H1 (cell line): ENCODE measurements at places on chromosomes 1 and 21.

DNA sequence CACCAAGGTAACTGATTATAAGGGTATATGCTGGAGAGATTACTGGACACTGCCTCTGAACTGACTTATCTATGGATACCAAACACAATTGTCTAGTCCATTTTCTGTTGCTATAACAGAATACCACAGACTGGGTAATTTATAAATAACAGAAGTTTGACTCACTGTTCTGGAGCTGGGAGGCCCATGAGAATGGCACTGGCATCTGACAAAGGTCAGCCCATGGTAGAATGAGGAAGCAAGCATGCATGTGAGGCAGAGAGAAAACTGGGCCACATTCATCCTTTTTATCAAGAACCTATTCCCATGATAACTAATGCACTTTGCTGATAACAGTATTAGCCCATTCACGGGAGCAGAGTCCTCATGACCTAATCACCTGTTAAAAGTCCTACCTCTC, 37.4 kb downstream of the FCER1A start:
- H3K27ac ChIP-seq: no peak overlapping the region
- no peaks in the 10 kb centered on the region for H3K4me1 ChIP-seq
- no peak overlapping the region for H3K4me3 ChIP-seq
- H3K36me3 ChIP-seq: no peaks in the 10 kb centered on the region
- no peaks in the 10 kb centered on the region for H3K27me3 ChIP-seq
- DNase-seq: no peak

DNA sequence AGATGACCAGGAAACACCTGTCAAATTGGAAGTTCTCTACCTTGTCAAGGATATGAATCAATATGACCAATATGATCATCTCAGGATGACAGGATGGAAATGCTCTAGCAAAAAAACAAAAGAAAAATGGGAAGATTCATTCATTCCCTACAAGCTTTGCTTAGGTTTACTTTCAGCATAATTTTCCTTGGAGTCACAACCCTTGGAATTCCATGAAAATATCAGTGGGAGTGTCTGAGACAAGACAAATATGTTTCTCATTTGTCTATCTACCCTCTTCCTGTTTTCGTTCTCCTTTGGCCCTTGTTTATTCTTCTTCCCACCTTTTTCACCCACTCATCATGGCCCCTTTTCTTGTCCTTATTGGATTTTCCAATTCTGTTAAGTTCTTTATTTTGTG, 50.6 kb downstream of the COLGALT2 start:
- no peaks in the 10 kb centered on the region for H3K4me1 ChIP-seq
- H3K4me3 ChIP-seq: no peak overlapping the region
- no peak for DNase-seq
- no peaks in the 10 kb centered on the region for H3K27me3 ChIP-seq

GRCh38 chr1:9180111-9180819, 51.4 kb upstream of the GPR157 start:
- no peak overlapping the region for H3K27ac ChIP-seq
- DNase-seq: no peak
- peaks cover 8% of the 10 kb centered on the region for H3K36me3 ChIP-seq
- H3K4me3 ChIP-seq: peak overlapping the region; percentile 82; the same call in 1 of the 2 replicates

GRCh38 chr1:153251988-153252387, 7.5 kb upstream of the LORICRIN start:
- no peak for DNase-seq
- no peaks in the 10 kb centered on the region for H3K36me3 ChIP-seq
- no peaks in the 10 kb centered on the region for H3K27me3 ChIP-seq
- H3K27ac ChIP-seq: no peak overlapping the region

DNA sequence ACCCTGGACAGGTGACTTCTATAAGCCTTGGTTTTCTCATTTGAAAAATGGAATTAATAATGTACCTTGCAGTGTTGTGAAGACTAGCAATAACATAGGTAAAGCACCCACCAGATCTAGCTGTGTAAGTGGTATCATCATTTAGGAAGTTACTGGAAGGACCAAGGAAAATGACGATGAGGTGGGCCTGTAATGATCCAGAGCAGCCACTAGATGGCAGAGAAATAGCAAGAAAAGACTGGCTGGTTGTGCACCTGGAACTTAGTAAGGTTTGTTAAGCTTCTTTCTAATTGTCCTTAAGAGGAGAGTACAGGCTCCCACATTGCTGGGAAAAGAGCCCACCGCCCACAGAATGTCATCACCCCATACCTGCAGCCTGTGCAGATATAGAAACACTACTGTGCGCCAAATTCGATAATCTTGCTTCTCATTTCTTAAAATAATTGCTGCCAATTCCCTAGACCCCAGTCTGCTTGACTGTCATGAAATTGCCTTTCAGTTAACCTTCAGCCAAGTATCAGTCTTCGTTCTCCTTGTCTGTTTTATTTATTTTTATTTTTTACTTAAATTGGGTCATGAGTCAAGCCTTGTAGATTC, 37.2 kb downstream of the WNT4 start:
- no peaks in the 10 kb centered on the region for H3K36me3 ChIP-seq
- no peak overlapping the region for H3K4me3 ChIP-seq
- H3K27me3 ChIP-seq: no peaks in the 10 kb centered on the region
- H3K4me1 ChIP-seq: no peaks in the 10 kb centered on the region; the same call in 1 of the 2 replicates
- H3K27ac ChIP-seq: no peak overlapping the region
- DNase-seq: no peak

DNA sequence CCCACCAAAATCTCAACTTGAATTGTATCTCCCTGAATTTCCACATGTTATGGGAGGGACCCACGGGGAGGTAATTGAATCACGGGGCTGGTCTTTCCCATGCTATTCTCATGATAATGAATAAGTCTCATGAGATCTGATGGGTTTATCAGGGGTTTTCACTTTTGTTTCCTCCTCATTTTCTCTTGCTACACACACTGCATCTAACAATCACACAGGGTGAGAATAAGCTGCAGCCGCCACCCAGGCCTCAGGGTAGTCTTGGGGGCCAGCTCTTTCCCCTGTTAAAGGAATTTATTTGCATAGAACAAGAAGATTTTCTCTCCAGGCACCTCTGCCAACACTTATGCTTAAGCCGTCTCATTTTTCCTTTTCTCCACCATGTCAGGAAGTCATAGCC, 26.0 kb upstream of the GBP6 start:
- H3K27me3 ChIP-seq: no peaks in the 10 kb centered on the region
- H3K36me3 ChIP-seq: no peaks in the 10 kb centered on the region
- no peak overlapping the region for H3K4me3 ChIP-seq
- no peak for DNase-seq
- H3K4me1 ChIP-seq: no peaks in the 10 kb centered on the region
- no peak overlapping the region for H3K27ac ChIP-seq

GRCh38 chr1:190168116-190168892, 309.4 kb downstream of the BRINP3 start:
- no peaks in the 10 kb centered on the region for H3K36me3 ChIP-seq
- DNase-seq: no peak
- H3K27ac ChIP-seq: no peak overlapping the region
- no peak overlapping the region for H3K4me3 ChIP-seq
- H3K27me3 ChIP-seq: no peaks in the 10 kb centered on the region
- H3K4me1 ChIP-seq: no peaks in the 10 kb centered on the region

GRCh38 chr21:27837936-27838335, 871.0 kb upstream of the ADAMTS5 start:
- H3K4me1 ChIP-seq: no peaks in the 10 kb centered on the region
- DNase-seq: no peak

DNA sequence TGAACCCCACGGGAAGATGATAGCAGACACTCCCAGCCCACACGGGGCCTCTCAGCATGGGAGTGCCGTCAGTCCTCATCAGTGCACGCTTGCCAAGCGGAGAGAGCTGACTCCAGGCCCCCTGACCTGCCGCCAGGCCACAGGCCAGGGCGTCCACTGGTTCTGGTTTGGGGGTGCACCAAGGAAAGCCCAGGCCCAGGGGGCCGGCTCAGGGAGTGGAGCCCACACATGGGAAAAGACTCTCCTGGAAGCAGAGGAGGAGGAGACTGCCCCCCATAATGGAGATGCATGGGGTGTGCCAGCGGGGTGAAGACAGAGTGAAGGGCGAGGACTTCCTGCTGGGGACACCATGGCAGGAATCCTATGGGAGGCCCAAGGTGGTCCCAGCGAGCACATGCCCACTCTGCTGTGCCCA, 6.4 kb downstream of the TRIM11 start:
- peaks cover 2% of the 10 kb centered on the region for H3K4me1 ChIP-seq
- H3K27ac ChIP-seq: no peak overlapping the region
- DNase-seq: no peak
- H3K27me3 ChIP-seq: no peaks in the 10 kb centered on the region

DNA sequence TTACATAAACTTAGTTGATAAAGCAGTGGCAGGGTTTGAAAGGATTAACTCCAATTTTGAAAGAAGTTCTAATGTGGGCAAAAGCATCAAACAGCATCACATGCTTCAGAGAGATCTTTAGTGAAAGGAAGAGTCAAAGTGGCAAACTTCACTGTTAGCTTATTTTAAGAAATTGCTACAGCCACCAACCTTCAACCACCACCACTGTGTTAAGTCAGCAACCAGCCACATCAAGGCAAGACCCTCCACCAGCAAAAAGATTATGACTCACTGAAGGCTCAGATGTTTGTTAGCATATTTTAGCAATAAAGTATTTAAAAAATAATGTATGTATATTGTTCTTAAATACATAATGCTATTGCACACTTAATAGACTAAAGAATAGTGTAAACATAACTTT, 21.3 kb upstream of the MAGI3 start:
- H3K4me3 ChIP-seq: no peak overlapping the region
- no peaks in the 10 kb centered on the region for H3K4me1 ChIP-seq
- H3K27ac ChIP-seq: no peak overlapping the region
- H3K36me3 ChIP-seq: no peaks in the 10 kb centered on the region
- no peaks in the 10 kb centered on the region for H3K27me3 ChIP-seq

DNA sequence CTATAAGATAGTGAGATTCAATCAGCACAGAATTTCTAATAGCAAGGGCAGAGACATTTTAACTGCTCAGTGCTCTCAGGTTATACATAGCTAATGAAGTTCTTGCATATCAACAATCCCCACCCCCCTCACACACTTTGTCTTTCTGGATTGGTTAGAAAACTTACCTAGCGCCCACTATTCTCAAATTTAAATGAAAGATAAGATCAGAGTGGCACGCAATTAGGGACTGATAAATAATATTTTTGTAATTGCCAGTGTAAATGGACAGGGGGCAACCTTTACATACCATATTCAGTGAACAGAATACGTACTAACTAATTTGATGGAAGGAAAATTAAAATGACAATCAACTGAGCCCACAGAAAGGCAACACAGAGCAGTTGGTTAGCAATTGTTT, 11.7 kb downstream of the SELL start:
- H3K4me3 ChIP-seq: no peak overlapping the region
- no peaks in the 10 kb centered on the region for H3K4me1 ChIP-seq
- H3K27me3 ChIP-seq: peaks cover 3% of the 10 kb centered on the region; the same call in 1 of the 2 replicates
- no peak overlapping the region for H3K27ac ChIP-seq
- DNase-seq: no peak

GRCh38 chr1:244205171-244205570, 154.1 kb downstream of the ZBTB18 start:
- H3K4me1 ChIP-seq: no peaks in the 10 kb centered on the region
- no peak overlapping the region for H3K4me3 ChIP-seq
- no peaks in the 10 kb centered on the region for H3K36me3 ChIP-seq
- H3K27me3 ChIP-seq: no peaks in the 10 kb centered on the region
